ENCODE measurements at places on chromosomes 6 and 20.

GRCh38 chr6:148351309-148351708, 8.7 kb downstream of the SASH1 start:
- DNase-seq, result no peak

DNA sequence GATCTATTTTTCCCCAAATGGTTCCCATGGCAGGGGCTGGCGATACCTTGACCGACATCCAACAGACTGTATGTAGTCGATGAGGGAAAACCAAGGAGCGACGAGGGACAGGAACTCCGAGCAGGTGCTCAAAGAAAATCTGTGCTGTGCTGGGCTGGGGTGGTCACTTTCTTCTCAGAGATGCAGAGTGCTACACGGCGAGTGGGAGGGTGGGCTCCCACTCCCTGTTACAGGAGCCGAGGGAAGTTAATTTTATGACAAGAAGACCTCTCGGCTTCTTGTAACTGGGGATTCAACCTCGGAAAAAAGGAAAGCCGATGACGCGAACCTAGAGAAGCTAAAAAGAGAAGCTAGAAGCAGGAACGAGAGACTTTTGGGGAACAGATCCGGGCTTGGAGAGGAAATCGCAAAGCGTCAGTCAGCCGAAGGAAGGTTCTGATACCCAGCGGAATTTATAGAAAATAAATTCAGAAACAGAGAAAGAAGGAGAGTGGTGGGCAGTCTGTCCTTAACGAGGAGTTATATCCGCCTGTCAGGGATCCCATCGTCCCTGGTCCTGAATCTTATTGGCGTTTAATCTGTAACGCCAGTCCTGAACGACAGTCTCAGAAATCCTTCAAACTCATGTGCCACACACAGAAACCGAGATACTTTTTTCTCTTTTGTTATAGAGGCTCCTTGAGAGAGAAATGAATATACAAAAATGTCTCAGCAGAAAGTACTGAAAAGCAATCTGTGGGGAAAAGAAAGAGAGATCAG, 84.6 kb upstream of the ZNF322 start:
- DNase-seq, result peak; percentile 10

DNA sequence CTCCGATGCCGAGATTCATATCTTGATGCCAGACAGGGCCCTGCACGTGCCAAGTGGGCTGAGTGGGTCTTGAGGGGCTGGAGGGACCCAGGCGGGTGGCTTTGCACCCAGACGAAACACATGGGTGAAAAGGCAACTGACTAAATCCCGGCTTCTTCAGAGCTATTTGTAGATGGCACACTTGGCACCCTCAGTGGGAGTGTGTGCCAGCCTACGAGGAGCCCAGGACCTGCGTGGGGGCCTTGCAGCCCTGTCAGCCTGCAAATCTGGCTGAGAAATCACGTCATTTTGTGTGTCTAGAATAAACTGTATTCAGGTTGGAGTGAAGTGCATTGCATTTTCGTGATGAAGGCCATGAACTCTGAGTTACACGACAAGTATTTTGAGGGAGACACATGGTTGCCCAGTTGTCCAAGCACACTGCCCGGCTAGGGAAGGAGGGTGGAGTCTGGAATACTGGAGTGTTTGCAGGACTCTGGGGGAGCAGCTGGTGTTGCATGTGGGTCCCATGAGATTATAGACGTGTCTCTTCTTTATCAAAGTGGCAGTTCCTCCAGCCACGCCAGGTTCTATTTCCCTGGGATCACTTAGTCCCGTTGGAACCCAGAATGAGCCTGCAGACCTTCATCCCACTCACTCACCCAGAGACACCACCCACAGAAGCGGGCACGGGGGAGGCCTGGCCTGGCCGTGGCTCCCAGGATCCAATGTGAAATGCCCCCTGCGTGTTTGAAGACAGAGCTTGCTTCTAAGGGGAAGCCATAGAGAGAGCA, 60.2 kb downstream of the DLL1 start:
- no peak for DNase-seq

DNA sequence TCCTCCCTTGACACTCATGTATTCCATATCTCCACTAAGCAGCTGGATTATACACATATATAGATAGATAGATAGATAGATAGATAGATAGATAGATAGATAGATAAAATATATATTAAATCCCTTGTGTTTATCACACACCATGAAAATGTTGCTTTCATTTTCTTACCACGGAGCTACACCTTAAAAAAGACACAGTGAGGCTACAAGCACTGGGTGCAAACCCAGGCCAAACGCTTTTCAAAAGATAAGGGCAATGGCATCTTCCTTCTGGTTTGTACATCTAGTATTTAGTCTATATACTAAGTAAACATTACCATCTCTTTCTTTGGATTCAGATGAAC, 377.1 kb downstream of the ESR1 start:
- no peak for DNase-seq

- DNase-seq, result peak; percentile 20
Measured at GRCh38 chr6:31356216-31356945, 598 bp downstream of the HLA-B start.

- DNase-seq, result no peak
Measured at GRCh38 chr6:18025596-18025995, 38.2 kb upstream of the KIF13A start.

DNA sequence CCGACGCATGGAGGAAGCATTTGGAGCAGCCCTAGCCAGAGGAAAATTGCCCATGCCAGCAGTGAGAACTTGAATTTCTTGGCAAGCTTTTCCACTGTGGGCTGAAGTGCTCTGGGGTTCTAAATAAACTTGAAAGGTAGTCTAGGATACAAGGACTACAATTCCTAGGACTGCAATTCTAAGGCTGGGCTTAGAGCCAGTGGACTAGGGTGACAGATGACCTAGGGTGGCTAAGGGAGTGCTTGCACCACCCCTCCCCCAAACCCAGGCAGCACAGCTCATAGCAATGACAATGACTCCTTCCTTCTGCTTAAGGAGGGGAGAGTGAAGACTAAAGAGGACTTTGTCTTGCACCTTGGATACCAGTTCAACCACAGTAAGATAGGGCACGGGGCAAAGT, 122.3 kb downstream of the THBS2 start:
- DNase-seq, result no peak

DNA sequence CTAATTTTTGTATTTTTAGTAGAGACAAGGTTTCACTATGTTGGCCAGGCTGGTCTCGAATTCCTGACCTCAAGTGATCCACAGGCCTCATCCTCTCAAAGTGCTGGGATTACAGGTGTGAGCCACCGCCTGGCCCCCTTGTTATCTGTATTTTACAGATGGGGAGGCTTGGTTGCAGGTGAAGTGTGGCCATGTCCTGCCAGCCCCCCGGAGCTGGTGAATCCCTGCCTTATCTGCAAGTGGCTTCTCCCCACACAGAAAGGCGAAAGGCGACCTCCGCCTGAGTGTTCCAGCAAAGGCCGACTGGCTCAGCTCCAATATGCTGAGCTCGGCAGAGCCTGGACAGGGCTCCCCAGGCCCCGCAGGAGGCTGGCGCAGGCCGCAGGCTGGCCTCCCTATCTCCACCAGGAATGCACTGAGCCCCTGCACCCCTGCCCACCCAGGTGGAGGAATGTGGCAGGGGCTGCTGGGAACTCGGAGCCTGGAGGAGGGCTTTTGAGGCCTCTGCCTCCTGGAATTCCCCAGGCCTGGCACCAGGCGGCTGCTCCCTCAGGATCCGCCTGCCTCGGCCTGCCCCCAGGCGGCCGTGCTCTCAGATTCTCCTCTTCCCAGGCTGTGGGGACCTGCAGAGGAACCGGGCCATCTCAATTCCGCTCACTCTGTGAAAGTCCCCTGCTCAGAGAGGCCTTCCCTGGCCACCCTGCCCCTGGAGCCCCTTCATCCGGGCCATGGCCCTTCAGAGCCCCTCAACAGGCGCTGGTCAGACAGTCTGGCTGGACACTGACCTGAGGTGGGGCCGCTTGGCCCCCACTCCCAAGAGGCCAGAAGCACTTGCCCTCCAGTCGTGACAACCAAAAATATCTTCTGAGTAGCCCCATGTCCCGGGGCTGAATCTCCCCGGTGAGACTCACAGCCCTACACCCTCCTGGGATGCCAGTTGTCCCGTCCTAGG, 9.3 kb upstream of the LAMA5 start:
- DNase-seq, result no peak

GRCh38 chr6:44496665-44497369, 109.3 kb downstream of the CDC5L start:
- no peak for DNase-seq

DNA sequence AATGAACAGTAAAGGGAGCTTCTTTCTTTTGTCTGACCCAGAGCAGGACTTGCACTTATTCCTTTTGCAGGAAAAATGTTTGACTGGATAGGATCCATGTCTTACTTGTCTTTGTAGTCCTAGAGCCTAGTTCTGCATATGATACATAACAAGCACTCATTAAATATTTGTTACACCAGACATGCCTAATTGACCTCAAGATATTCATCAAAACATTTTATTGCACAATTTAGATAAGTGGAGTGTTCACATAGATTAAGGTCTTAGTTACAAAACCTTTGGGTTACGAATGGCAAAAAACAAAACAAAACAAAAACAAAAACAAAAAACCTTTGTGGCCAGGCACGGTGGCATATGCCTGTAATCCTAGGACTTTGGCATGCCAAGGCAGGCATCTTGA, 735.8 kb upstream of the NRSN1 start:
- DNase-seq, result no peak

DNA sequence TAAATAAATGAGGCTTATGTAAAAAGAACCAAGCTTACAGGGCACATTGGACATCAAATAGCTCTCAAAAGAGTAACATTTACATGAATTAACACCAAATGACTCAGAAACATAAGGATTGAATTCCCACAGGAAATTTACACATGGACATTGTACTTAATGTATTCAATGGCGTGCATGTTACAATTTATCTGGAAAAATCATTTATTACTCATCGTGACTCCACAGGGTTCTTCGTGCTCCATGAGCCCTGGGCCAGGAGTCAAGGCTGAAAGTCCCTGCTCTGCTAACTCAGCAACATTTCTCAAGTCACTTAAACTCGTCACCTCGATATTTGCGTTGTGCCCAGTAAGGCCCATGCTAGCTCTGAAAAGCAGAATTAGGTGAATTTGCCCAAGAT, 158.5 kb downstream of the PHACTR1 start:
- DNase-seq, result no peak

GRCh38 chr20:18276821-18277220, 11.5 kb upstream of the ZNF133 start:
- peak; percentile 60 for DNase-seq

- DNase-seq, result no peak
Measured at GRCh38 chr6:32107406-32107805, 1.7 kb downstream of the TNXB start.

DNA sequence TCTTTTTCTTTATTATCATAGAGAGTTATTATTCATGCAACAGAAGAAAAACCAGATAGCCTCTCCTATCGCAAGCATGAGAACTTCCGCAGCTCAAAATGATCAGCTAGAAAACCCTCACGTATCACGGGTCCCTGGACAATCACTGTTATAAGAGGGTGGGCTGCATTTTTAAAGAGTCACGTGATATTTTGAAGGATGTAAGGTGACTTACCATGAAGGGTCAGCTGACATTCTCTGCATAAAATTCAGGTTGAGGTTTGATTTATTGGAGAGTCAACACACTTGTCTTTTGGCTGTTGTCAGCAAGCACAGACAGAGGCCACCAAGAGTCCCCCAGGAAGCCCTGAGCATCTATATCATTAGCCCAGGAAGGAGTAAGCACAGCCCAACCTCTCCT, 39.5 kb downstream of the ID4 start:
- no peak for DNase-seq

DNA sequence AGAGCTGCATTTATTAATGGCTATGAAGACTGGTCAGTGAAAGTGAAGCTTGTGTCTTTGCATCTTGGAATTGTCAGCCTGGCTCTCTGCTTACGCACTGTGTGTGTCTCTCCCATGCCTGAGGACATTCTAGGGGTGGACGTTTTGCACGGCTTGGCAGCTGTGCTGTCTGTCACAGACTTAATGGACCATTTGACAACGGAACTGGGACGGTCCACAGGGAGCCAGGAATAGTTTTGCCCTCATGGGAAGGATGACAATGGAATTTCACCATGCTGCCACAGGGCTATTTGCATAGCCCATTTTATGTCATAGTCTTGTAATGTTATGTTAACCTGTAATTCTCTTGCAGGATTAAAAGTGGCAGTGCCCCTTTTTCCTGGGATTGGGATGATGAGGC, 44.7 kb downstream of the OR2B6 start:
- no peak for DNase-seq

GRCh38 chr6:95574811-95575210, 2.5 kb upstream of the MANEA start:
- DNase-seq, result no peak

DNA sequence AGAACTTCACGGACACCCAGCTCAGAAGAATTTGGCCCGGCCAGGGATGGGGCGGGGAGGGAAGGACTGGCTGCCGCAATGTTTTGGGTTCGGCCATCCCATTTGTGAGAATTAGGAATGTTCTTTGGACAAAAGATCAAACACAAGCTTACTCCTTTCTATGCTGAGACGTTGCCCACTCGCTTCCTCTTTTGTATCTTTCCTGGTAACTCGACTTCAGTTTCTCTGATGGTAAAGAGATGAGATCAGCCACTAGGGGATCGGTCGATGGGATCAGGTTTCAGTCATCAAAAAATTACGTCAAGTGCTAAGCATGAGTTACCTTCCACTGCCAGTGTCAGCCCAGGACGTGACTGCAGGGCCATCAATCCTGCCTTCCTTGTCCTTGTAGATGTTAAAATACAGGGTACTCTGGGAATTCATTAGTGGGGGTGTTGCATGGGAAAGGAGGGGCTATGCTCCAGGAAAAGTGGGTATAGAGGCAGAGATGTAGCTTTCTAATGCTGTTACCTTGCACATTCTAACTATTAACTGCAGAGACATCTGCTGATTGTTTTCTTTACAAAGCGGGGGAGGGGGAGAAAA, 190.2 kb downstream of the TSHZ2 start:
- no peak for DNase-seq

DNA sequence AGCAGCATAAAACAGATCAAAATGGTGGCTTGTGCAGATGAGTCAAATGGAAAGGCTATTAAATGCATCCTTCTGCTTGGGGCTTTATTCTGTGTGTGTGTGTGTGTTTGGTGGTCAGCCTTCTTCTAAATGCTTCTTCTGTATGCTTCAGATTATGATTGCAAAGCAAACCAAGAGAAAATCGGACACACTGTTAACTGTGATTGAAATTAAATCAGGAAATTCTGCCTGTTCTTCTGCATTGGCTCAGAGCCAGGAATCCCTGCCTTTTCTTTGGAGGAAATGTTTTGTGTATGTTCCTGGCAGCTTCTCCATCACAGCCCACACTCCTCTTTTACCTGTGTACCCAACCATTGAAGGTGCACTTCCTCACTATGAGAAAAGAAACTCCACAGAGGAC, 22.3 kb upstream of the PDE10A start:
- no peak for DNase-seq
